ENCODE measurements at places on chromosomes 3 and 15.
A peak's percentile ranks its signal among the peaks of the same experiment; 100 is the strongest.

GRCh38 chr3:12471241-12471640 is 13.0 kb upstream of the TSEN2 start:
- DNase-seq = peak; percentile 51

GRCh38 chr3:151770956-151771355 is 37.2 kb downstream of the AADACL2 start:
- DNase-seq = no peak

GRCh38 chr3:69107841-69108240 is 14.6 kb downstream of the LMOD3 start:
- no peak for DNase-seq

GRCh38 chr3:52167240-52167639 is 13.0 kb upstream of the POC1A start:
- DNase-seq = no peak

DNA sequence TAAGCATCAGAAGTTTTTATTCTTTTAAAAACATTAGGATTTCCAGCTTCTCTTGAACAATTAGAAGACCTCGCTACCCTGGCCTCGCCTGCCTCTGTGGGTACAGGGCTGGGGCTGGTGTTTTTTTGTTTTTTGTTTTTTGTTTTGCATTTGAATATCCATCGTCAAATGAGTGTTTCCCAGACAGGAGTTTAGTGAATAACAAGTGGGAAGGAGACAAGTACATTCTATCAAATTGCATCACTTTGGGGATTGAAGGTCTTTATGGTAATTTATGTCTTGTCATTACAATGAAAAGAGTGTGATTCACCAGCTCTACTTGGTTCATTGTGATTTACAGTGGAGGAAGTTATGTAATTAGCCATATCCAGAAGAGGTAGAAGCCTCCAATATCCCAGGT is 161.1 kb upstream of the UBE2E1 start:
- no peak for DNase-seq

- no peak for DNase-seq
Measured at GRCh38 chr3:30131191-30131590, 475.2 kb upstream of the TGFBR2 start.

- DNase-seq = no peak
Measured at GRCh38 chr15:43330780-43331087, 361 bp upstream of the LCMT2 start.

- DNase-seq = no peak
Measured at GRCh38 chr15:36499412-36500389, 79.7 kb upstream of the CDIN1 start.

Measured in stimulated activated CD4-positive, alpha-beta T cell treated with anti-CD3 and anti-CD28 coated beads, Interleukin-12 subunit alpha, Interleukin-12 subunit beta, amount 100 ng/mL, for 4 hours (primary cell).